ENCODE measurements at places on chromosomes 1 and 21. TPM values are rescaled to one million over a fixed set of nuclear protein-coding genes. Genes with fewer than 3 reads are reported as not detected.

GRCh38 chr21:46109313-46110221 lies 11.7 kb downstream of the COL6A2 start:
- no peak for DNase-seq

The SLC44A5 gene
- 0.80 TPM for total RNA-seq

DNA sequence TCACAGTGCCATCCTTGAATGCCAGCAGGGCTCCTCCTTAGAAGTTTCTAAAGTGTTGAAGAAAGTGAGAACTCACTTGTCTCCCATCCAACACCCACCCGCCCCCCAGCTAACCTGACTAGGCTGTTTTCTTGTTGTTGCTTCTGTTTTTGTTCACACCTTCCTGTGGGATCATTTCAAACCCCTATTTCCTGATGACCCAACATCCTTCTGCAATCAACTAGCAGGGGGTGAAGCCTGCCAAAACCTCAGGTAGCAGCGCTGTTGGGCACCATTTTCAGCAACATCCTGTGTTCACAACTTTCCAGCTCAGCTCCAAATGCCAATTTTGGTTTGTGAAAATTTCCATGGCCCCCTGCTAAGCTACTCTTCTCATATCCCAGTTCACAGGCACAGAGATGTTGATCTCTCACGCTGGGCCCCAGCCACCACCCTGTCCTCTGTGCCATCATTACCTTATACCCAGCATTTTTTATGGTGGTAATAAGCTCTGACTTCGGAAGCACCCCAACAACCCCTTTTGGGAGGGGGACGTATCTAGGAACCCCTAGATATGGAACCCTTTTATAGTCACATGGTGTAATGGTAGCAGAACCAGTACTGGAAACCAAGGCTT lies 41.4 kb downstream of the CDC7 start:
- no peak for DNase-seq

- DNase-seq: no peak
These were observed 47.8 kb downstream of the UMODL1 start for GRCh38 chr21:42118901-42119300.

The MFAP2 gene
- total RNA-seq: 8.4 TPM

DNA sequence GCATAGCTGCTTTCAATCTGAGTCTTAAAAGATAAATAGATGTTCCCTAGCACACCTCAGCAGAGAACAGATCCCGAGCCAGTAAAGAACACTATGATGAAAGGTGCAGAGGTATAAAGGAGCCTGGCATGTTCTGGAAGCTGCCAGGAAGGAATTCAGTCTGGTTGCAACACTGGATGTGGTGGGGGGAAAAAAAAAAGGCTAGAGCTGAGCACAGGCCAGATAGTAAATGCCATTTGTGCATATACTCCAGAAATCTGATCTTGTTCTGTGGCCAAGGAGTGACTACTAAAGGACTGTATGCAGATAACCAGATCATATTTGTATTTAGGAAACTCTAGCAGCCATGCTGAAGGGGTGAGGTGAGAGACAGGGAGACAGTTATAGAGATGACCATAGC lies 240.3 kb downstream of the VAV3 start:
- no peak for DNase-seq

The DNALI1 gene
- total RNA-seq: 1.7 TPM

DNA sequence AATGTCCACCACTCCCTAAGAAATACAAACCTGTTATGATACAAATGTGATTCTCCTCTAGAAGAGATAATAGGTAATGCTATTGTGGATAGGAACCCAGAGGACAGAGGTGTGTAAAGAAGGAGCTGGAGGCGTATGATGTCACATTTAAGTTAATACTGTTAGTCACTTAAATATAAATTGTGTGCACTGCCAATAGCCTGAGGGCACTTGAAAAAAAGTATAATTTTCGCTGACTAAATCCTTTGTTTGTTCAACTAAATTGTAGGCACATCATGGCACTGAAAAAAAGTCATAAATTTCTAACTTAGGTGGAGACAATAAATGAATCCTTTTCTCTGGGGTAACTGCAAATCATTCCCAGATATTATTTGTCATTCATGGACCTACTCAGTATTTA lies 4.4 kb downstream of the RCSD1 start:
- DNase-seq: no peak

The CHI3L2 gene
- total RNA-seq: 0.67 TPM

- DNase-seq: no peak
These were observed 415.0 kb upstream of the VAMP3 start for GRCh38 chr1:7356079-7356478.

GRCh38 chr1:37682334-37682987 lies 9.9 kb upstream of the CDCA8 start:
- DNase-seq: peak; percentile 89

The HSD3B1 gene
- total RNA-seq: 61.3 TPM

- DNase-seq: peak; percentile 56
These were observed 7.7 kb upstream of the RSPH1 start for GRCh38 chr21:42503711-42504110.

The PIK3C2B gene
- total RNA-seq: 143 TPM

- no peak for DNase-seq
These were observed 96.7 kb downstream of the MRPL37 start for GRCh38 chr1:54296666-54297065.

- DNase-seq: peak; percentile 58
These were observed at the start of gene TFAP2E for GRCh38 chr1:35573198-35574124. TSS of gene TFAP2E (plus strand) at chr1:35573314. CDS start at chr1:35573578, 264 bp downstream.

GRCh38 chr1:13832100-13832499 lies 132.1 kb downstream of the PRDM2 start:
- DNase-seq: no peak

DNA sequence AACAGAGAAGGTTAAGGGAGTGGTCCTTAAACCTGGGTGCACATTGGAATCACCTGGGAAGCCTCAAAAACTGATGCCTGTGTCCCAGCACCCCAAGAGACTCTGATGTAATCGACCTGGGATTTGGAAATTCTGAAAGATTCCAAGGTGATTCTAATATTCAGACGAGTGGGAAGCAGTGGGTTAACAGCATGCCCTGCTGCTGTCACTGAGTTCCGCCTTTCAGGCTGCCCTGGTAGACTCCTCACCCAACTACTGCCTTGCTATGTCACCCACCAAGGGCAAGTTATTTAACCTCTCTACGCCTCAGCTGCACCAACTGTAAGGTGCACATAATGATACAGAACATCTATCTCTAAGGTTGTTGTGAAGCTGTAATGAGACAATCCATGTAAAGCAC lies 59.2 kb downstream of the CD34 start:
- no peak for DNase-seq

- DNase-seq: no peak
These were observed 46.6 kb downstream of the KCNJ6 start for GRCh38 chr21:37869661-37870060.

DNA sequence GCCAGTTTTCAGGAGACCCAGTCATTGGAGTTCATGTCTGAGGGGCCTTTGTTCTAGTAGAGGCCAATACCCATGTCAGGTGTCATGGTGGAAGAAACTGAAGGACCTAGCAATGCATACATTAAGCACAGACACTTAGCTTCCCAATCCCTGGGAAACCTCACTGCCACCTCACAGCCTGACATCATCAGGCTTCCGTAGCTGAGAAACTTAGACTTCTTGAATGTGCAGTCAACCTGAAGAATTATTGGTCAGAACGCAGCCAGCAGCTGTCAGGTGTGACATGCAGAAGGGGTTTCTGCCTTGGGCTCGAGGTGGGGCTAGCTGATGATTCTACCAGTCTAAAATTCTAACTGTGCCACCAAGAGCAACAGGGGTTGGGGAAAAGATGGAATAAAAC lies 1.9 kb upstream of the ITPKB start:
- DNase-seq: no peak

- DNase-seq: no peak
These were observed 27.5 kb upstream of the ROR1 start for GRCh38 chr1:63746129-63746864.

DNA sequence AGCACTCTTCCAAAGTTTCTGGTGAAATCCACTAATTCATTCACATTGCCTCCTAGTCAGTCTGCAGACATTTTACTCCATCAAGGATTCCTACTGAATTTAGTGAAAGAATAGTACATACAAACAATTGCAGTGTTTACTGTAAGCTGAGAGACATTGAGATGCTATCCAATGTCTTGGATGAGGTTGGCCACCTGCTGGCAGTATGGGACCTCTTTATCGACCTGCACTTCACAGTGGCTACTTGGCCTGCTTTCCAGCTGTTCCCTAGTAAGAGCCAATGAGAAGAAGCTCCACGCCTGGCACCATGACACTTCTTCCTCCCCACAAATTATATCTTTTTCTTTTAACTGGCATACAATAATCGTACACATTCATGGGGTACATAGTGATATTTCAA lies 51.5 kb upstream of the LRIF1 start:
- no peak for DNase-seq

The PROK1 gene
- not detected for total RNA-seq

The REN gene
- not detected for total RNA-seq

The YRDC gene
- total RNA-seq: 10.2 TPM
